ENCODE measurements at places on chromosomes 4 and X.

GRCh38 chr4:122007016-122007415 is 55.2 kb upstream of the TRPC3 start:
- DNase-seq: no peak

GRCh38 chrX:124573468-124573867 is 227.1 kb downstream of the SH2D1A start:
- no peak for DNase-seq

- no peak for DNase-seq
Measured at GRCh38 chrX:13130816-13131215, 86.4 kb upstream of the FAM9C start.

- no peak for DNase-seq
Measured at GRCh38 chrX:105650986-105651385, 171.4 kb upstream of the NRK start.

- DNase-seq: no peak
Measured at GRCh38 chr4:37531151-37531550, 155.0 kb downstream of the RELL1 start.

- no peak for DNase-seq
Measured at GRCh38 chr4:2767705-2768074, 11.6 kb upstream of the TNIP2 start.

GRCh38 chr4:79977131-79977840 is 95.7 kb downstream of the ANTXR2 start:
- no peak for DNase-seq

- DNase-seq: no peak
Measured at GRCh38 chr4:186137196-186137794, 32.8 kb downstream of the FAM149A start.

- DNase-seq: no peak
Measured at GRCh38 chr4:26819026-26819425, 41.6 kb upstream of the STIM2 start.

- DNase-seq: no peak
Measured at GRCh38 chr4:174120446-174121295, 162.8 kb downstream of the FBXO8 start.

GRCh38 chrX:38627683-38628082 is 66.3 kb downstream of the TSPAN7 start:
- no peak for DNase-seq

DNA sequence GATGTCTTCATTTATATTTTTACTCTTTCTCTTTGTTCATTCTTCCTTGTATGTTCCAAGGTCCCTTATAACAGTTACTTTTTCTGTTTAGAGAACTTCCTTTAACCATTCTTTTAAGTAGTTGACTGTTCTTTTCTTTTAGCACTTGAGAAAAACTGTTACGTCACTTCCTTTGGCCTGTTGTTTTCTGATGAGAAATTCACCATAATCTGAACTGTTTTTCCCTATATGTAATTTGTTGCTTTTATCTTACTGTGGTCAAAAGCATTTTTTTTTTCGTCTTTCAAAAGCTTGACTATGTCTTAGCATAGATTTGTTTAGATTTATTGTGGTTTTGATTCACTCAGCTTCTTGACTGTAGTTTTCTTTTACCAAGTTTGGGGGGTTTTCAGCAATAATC is 1660.3 kb upstream of the PCDH10 start:
- no peak for DNase-seq

GRCh38 chr4:40924096-40924792 is 174.5 kb downstream of the NSUN7 start:
- DNase-seq: no peak

- no peak for DNase-seq
Measured at GRCh38 chr4:84497504-84498202, 1.4 kb downstream of the NKX6-1 start.

GRCh38 chrX:124488412-124489161 is 142.2 kb downstream of the SH2D1A start:
- no peak for DNase-seq

DNA sequence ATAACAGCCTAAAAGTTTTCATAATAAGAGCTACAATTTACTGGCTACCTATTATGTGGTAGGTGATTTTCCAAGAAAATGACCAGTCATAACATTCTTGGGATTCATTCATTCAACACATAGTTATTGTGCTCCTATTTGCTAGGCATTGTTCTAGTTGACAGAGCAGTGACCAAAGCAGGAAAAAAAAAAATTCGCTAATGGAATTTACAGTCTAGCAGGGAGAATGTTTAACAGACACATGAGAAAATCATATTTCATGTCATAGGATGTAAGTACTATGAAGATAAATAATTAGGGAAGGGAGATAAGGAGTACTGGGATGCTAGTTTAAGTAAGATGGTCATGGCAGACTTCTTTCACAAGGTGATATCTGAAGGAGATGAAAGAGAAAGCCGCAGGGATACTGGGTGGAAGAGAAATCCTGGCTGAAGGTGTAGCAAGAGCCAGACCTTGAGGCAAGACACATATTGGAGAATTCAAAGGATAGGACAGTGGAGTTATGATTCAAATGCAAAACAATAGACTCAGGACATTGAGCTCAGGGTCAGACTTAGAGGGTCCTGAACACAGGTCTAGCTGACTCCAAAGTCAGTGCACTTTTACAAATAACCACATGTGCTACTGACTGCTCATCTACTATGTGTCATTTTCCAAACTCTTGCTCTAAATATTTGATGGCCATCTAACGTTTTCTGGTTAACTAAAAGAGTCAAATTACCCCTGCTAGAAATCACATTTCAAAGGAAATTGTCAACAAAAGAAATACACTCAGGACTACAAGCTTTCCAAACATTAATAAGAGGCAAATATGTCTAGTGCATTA is 20.4 kb downstream of the SPCS3 start:
- no peak for DNase-seq

DNA sequence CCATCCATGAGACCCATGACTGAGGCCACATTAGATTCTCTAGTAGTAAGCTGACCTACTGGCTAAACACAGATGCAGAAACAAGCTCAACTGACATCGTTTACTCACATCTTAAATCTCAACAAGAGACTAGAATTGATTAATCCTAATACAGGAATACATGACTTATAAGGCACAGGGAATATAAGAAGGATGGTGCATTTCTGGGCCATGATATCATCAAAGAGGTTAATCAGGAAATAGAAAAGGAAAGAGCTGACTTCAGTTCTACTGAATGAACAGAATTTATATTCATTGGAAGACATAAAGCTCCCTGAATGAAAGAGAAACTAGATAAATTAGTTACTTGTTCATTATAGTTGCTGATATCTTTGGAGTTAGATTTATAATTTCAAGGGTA is 1406.5 kb downstream of the STIM2 start:
- no peak for DNase-seq

- DNase-seq: no peak
Measured at GRCh38 chr4:179492260-179493080, 2050.2 kb upstream of the AGA start.

DNA sequence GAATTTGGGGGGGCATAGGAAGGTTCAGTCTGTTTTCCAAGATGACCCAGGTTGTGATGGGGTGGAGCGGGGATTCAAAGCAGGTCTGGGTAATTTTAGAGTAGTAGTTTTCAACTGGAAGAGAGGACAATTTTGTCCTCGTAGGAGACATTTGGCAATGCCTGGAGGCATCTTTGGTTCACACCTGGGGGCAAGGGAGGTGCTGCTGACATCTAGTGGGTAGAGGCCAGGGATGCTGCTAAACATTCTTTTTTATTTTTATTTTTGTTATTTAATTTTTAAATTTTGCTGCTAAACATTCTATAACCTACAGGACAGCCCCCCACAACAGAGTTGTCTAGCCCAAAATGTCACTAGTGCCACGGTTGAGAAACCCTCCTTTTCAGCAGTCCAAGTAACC is 1.9 kb downstream of the RAB9A start:
- no peak for DNase-seq

- no peak for DNase-seq
Measured at GRCh38 chr4:101818362-101818761, 27.8 kb downstream of the BANK1 start.

DNA sequence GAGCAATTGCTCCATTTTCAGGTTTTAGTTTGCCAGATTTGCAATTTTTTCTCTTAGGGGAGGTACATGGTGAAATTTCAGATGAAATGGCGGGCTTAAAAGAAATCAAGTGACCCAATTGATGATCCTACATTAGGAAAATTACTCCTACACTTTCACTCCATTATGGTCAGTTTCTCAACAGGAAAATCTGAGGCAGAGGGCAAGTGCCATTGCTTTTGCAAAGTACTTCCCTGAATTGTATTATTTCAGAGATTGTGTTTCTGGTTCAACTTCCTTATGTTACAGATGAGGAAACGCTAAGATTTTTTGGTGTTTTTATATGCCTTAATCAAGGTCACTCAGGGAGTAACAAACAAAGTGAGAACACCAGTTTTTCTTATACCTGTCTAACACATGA is 302.2 kb downstream of the ARAP2 start:
- DNase-seq: no peak

DNA sequence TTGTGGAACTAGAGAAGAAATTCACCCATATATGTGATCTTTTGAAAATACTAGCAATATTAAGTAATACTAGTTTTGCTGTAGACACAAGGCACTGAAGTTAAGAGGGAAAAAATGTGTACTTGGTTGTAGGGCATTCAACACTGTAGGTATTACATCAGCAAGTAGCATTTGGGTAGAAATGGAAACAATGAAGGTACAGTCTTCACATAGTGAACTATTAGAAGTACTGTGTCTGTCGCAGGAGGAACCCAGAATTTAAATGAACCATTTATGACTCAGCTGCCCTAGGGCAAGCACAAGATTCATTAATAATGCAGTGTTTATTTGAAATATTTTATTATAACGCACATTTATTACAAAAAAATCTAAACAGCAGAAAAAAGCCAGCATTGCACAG is 572.7 kb upstream of the TENM3 start:
- no peak for DNase-seq

DNA sequence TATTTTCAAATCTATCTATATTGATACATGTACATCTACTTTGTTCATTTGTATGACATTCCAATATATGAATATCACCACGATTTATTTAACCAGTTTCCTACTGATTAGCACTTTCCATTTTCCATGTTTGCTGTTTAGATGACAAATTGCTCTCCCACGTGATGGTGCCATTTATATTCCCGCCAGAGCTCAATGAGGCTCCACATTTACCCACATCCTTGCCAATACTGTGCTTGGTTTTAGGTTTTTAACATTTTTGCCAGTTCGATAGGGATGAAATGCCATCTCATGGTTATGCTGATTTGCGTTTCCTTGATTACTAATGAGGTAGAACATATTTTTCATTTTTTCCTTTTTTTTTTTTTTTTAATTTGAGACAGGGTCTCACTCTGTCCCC is 86.7 kb upstream of the TRIM2 start:
- DNase-seq: no peak

DNA sequence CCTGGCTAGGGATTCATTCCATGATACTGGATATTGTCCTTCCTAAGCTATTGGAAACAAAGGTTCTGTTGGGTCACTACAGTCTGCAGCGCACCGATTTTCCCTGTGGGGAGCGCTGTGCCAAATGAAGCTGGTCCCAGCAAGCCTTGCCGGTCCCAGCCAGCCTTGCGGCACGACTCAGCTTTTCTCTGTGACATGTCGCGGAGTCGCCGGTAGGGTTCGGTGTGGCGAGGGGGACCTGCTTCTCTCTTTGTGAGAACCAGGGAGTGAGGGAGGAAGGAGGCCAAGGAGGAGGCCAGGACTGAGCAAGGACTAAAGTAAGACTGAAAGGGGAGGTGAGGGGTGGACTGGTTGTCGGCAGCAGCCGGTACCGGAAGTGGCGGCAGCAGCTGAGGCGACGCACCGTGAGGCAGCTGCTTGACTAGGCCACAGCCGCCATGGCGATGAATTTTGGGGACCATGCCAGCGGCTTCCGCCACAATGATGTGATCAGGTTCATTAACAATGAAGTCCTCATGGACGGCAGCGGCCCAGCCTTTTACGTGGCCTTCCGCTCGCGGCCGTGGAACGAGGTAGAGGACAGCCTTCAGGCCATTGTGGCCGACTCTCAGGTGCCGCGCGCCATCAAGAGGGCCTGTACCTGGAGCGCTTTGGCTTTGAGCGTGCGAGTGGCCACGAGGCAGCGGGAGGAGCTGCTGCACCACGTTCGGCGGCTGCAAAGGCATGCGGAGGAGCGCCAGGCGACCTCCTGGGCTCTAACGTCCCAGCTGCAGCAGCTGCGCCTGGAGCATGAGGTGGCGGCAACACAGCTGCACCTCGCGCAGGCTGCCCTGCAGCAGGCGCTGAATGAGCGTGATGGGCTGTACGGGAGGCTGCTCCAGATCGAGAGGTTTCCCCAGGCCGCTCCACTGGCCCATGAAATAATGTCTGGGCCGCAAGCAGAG is at the start of gene TEX13D:
Gene TEX13D, plus strand, starts transcription at position 180 of the 944 bp plus-strand sequence. Its CDS starts 258 bp downstream, at position 438.
- DNase-seq: no peak

DNA sequence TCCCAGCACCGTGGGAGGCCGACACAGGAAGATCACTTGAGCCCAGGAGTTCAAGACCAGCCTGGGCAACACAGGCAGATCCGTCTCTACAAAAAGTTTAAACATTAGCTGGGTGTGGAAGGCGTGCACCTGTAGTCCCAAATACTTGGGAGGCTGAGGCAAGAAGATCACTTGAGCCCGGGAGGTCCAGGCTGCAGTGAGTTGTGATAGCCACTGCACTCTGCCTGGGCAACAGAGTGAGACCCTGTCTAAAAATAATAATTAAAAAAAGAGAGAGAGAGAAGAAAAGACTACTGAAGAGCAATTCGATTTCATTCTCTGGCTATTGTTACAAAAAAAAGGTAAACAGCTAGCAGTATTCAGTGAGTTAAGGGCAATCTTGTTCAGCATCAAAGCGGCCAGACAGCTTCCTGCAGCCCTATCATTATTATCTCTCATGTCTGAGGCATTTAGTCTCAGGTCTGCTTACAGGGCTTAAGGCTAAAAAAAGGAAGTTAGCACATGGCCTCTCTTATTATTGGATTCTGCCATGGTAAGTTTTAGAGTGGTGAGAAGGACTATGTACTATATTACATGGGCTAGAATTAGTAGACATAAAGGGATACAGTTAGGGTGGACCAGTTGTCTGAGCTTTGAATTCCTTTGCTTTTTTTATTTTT is 37.9 kb downstream of the ARHGEF6 start:
- no peak for DNase-seq

- DNase-seq: no peak
Measured at GRCh38 chrX:53290441-53291041, 9.2 kb upstream of the IQSEC2 start.

DNA sequence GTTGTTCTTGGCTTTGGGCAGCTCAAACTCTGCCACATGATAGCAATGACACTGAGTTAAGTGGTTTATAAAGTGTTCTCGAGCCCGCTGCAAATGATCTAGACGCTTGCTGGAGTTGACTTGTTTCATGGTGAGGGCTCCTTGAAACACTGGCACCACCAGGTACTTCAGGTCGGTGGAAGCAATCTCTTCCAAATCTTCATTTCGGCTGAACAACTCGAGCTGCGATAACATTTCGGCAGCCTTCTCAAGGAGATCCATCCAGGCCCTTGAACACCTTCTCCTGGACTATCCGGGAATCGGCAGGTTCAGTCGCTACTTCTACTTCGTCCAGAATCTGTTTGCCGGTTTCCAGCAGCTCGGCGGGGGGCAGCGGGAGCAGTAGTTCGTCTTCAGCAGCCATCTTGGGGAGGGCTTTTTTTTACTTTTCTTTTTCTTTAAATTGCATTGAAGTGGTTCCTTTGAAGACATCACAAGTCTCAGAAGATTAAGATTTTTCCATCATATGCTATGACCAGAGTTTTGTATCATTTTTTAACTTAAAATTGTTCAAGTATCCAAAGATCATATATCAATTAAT is 28.0 kb downstream of the HNRNPDL start:
- no peak for DNase-seq

Measured in cortex of kidney (tissue), 1 donor.